Endothelial cell (in vitro differentiated cells): ENCODE measurements at places on chromosomes 2 and 18. TPM values are rescaled to one million over a fixed set of nuclear protein-coding genes. Genes with fewer than 3 reads are reported as not detected.

Gene RGPD6
- 26.3 TPM for total RNA-seq

Gene FAM237A
- not detected for total RNA-seq

Gene UNC80
- 0.05 TPM for total RNA-seq

Gene MOGAT1
- total RNA-seq = 0.26 TPM

Gene CLEC4F
- 0.23 TPM for total RNA-seq

Gene CDH2
- 162 TPM for total RNA-seq

Gene IL1R2
- not detected for total RNA-seq

Gene NEURL3
- not detected for total RNA-seq

Gene ANKRD62
- 0.13 TPM for total RNA-seq

Gene FNDC4
- 26.4 TPM for total RNA-seq

Gene NT5DC4
- total RNA-seq = not detected

Gene ATL2
- 38.0 TPM for total RNA-seq

Gene DUSP2
- total RNA-seq = not detected

Gene APCDD1
- total RNA-seq = 3.1 TPM

Gene EFHD1
- 1.6 TPM for total RNA-seq

Gene MTLN
- total RNA-seq = 20.2 TPM

Gene CXCR4
- 255 TPM for total RNA-seq

Gene ACADL
- not detected for total RNA-seq

Gene FBLN7
- total RNA-seq = 0.36 TPM

Gene PDCD1
- total RNA-seq = not detected

Gene RBM44
- total RNA-seq = 0.44 TPM

Gene RUFY4
- total RNA-seq = not detected

Gene CYP1B1
- 1.2 TPM for total RNA-seq

Gene UGT1A6
- total RNA-seq = not detected

Gene ARHGAP28
- total RNA-seq = 350 TPM

Gene G6PC2
- not detected for total RNA-seq

Gene PROKR1
- 0.38 TPM for total RNA-seq

Gene REEP1
- total RNA-seq = 0.62 TPM

Gene NCK2
- total RNA-seq = 93.7 TPM

Gene SH2D6
- 0.33 TPM for total RNA-seq

Gene CPO
- not detected for total RNA-seq

Gene LCT
- total RNA-seq = 0.13 TPM

Gene HK2
- 23.2 TPM for total RNA-seq

Gene UGT1A5
- total RNA-seq = not detected

Gene CCDC102B
- total RNA-seq = 8.2 TPM

Gene NOSTRIN
- total RNA-seq = not detected
